ENCODE measurements at places on chromosomes 6 and 20.

DNA sequence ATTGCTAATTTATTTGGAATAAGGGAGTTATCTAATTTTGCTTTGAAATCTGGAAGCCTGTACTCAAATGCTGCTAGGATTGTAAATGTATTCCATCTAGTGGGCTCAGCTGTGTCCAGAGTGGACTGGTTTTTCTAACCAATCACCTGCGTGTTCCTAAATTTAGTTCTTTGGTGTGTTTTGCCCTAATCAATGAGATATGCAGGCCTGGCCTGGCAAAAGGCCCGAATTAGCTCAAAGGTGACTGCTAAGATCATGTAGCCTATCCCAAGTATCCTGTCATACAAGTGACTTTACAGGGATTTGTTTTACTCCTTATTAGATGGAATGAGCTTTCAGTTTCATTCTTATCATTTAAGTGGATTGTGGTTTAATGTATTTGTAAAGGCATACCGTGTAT is 51.3 kb upstream of the ARMC2 start:
- no peak for DNase-seq

DNA sequence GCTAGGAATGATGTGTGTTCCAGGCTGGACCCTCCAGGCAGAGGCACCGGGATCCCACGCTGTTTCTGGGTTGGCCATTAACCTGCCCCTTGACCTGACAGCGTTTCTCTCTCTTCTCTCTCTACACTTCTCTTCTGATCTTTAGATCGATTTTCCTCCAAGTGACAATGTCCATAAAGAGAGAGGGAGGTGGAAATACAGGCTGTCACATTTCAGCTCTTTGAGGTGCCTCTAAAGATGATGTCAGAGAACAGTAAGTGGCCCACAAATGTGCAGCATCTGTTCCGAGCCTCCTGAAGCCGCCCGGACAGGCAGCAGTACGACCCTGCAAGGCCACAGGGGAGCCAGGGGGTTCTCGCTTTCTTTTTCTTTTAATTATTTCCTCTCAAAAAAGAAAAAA is 2.5 kb upstream of the SLCO4A1 start:
- no peak for DNase-seq

- no peak for DNase-seq
Measured at GRCh38 chr20:57553376-57554018, 7.4 kb upstream of the PCK1 start.

- DNase-seq, result no peak
Measured at GRCh38 chr20:51037532-51038115, 14.7 kb upstream of the KCNG1 start.

GRCh38 chr6:24441599-24441904 is 38.8 kb downstream of the MRS2 start:
- DNase-seq, result no peak

DNA sequence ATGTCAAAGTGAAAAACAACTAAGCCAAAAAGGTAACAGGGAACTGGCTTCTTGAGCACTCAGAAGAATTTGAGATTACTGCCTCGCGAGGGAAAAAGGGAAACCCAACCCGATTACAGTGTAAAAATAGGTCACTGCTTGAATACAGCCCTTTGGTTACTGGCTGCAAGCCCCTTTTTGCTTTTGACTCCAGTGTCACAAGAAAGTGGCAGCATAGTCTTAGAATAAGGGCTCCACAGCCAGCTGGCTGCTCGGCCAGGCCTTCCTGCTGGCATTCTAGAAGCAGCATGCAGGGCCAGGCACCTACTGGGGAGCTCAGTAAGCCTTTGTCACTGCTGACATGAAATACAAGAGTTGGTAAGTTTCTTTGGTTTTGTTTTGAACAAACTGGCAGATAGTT is 83.0 kb downstream of the ZHX3 start:
- no peak for DNase-seq

GRCh38 chr20:53296451-53297153 is 297.0 kb downstream of the ZNF217 start:
- no peak for DNase-seq

GRCh38 chr6:37623666-37624065 is 74.0 kb downstream of the MDGA1 start:
- no peak for DNase-seq

Measured in brain microvascular endothelial cell (primary cell).